ENCODE measurements at places on chromosomes 11 and 22. TPM values are rescaled to one million over a fixed set of nuclear protein-coding genes. Genes with fewer than 3 reads are reported as not detected.

Gene PANX2
- total RNA-seq, result 0.92 TPM

Gene OR6M1
- not detected for total RNA-seq

Gene HEPN1
- not detected for total RNA-seq

Gene USH1C
- total RNA-seq, result 0.12 TPM

Gene UBQLN3
- not detected for total RNA-seq

Gene PLAAT5
- total RNA-seq, result 0.16 TPM

Gene SSTR3
- total RNA-seq, result not detected

Gene MPPED2
- total RNA-seq, result 0.72 TPM

Gene NXPE1
- not detected for total RNA-seq

Gene MYOD1
- total RNA-seq, result not detected

Gene BIK
- 22.9 TPM for total RNA-seq

Gene F2
- not detected for total RNA-seq

Gene KRTAP5-6
- not detected for total RNA-seq

Gene MICAL2
- 15.5 TPM for total RNA-seq

Gene ALDH3B2
- 206 TPM for total RNA-seq

Gene PLXNB2
- total RNA-seq, result 148 TPM

Gene OR2AG1
- total RNA-seq, result not detected

Gene SLC25A18
- total RNA-seq, result 0.08 TPM

Gene SCUBE1
- total RNA-seq, result 0.80 TPM

Gene SYCE3
- total RNA-seq, result not detected

Gene MMP13
- not detected for total RNA-seq

Gene LDHA
- total RNA-seq, result 564 TPM

Gene MIAT
- total RNA-seq, result 1.1 TPM

Gene OR52N4
- not detected for total RNA-seq

Gene KREMEN1
- total RNA-seq, result 72.9 TPM

Gene APOA5
- total RNA-seq, result not detected

Gene PATE4
- not detected for total RNA-seq
